ENCODE measurements at places on chromosomes 1 and 21. TPM values are rescaled to one million over a fixed set of nuclear protein-coding genes. Genes with fewer than 3 reads are reported as not detected.

DNA sequence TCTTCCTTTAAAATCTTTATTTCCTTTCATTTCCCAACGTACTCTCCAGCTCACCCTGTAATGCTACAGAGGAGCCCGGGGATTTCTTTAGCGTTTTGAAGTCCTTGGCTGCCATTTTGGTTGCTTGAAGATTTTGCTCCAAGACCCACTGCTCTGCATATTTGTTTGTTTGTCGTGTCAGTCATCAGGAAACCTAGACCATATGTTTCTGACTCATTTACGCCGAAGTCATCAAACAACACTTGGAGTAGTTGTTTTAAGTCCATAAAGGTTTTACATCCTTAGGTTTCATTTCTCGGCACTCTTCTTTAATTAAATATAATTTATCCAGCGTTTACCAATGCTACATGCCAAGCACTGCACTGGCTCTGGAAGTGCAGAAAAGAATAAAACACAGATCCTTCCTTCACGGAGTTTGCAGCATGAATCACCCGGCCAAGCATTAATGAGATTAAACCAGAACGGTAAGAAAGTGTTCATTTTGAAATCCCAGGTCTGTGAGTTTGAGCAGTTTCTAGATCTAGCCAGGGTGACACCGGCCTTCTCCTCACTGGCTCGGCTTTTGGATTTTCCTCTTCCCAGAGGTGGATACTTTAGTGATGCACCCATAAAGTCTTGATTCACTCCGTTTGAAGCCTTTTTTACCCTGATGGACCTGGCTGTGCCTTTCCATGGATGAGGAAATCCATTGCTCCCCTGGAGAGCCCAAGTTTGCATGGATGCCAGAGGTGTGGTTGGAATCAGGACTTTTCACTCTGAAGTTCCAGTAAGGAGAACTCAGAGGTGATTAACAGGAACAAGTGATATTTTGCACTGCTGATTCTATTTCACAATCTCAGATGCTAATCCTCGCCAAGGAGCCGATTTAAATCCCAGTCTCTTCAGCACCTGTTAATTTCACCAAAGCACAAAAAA lies 109.3 kb downstream of the KAZN start:
- no peaks in the 10 kb centered on the region for H3K36me3 ChIP-seq
- no peak overlapping the region for H3K27ac ChIP-seq
- H3K27me3 ChIP-seq, result no peaks in the 10 kb centered on the region
- H3K4me1 ChIP-seq, result no peaks in the 10 kb centered on the region
- no peak overlapping the region for H3K4me3 ChIP-seq

GRCh38 chr1:150281758-150282557 lies at the start of gene CIART:
Gene CIART, plus strand, starts transcription at chr1:150282554. Its CDS starts 714 bp downstream, at chr1:150283268.
- H3K36me3 ChIP-seq, result no peaks in the 10 kb centered on the region
- H3K27me3 ChIP-seq, result peaks cover 17% of the 10 kb centered on the region
- H3K27ac ChIP-seq, result peak within 1 kb of the TSS; percentile 86
- peak; percentile 72 for DNase-seq

GRCh38 chr1:160667896-160668295 lies 21.1 kb upstream of the SLAMF1 start:
- no peak for DNase-seq
- H3K36me3 ChIP-seq, result peaks cover 28% of the 10 kb centered on the region
- H3K4me3 ChIP-seq, result no peak overlapping the region
- peaks cover 55% of the 10 kb centered on the region for H3K4me1 ChIP-seq
- peak overlapping the region; percentile 3 for H3K27ac ChIP-seq
- no peaks in the 10 kb centered on the region for H3K27me3 ChIP-seq

GRCh38 chr1:60895701-60896100 lies 186.7 kb upstream of the NFIA start:
- peaks cover 26% of the 10 kb centered on the region for H3K27me3 ChIP-seq
- no peak for DNase-seq
- H3K27ac ChIP-seq, result no peak overlapping the region
- H3K36me3 ChIP-seq, result no peaks in the 10 kb centered on the region

DNA sequence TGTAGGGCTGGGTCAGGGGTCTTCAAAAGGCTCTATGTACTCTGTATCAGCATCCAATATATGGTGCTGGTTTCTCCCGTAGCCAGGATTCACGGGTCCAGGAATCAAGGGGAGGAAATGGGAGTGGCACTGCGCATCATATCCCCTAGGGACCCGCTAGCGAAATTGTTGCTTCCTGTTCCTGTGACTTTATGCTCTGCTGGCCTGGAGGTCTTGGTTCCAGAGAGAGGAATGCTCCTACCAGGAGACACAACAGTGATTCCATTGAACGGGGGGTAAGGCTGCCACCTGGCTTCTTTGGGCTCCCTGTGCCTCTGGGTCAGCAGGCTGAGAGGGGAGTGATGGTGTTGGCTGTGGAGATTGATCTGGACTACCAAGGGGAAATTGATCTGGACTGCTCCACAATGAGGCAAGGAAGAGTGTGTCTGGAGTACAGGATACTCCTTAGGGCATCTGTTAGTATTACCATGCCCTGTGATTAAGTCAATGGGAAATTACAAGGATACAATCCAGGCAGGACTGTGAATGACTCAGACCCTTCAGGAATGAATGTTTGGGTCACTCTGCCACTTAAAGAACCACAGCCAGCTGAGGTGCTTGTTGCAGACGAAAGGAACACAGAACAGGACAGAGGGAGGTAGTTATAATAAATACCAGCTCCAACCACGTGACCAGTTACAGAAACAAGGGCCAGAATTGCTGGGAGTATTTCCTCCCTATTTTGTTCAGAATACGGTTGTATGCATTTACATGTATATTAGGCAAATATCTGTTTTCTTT lies 10.2 kb downstream of the SPSB1 start:
- DNase-seq, result no peak
- H3K36me3 ChIP-seq, result peaks cover 5% of the 10 kb centered on the region
- H3K4me3 ChIP-seq, result no peak overlapping the region
- peaks cover 28% of the 10 kb centered on the region for H3K4me1 ChIP-seq
- no peak overlapping the region for H3K27ac ChIP-seq

DNA sequence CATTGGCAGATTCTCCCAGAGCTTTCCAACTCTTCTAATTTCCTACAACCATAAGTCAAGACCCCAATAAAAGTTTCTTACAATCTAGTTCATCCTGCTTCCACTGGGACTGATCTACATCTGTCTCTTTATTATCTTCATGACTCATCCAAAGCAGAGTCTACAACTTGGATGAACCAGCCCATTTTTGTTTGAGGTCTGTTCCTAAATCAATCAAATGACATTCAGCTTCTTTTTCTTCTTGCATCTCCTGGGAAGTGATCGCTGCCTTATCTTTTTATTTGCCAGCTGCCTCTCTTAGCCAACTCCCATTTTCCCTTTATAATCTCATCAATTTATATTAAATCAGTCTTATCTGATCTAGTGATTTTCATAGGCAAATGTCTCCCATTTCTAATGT lies 105.6 kb downstream of the ERG start:
- H3K4me3 ChIP-seq, result no peak overlapping the region
- H3K36me3 ChIP-seq, result no peaks in the 10 kb centered on the region
- no peak overlapping the region for H3K27ac ChIP-seq
- H3K27me3 ChIP-seq, result peaks cover 28% of the 10 kb centered on the region
- no peak for DNase-seq

- H3K4me3 ChIP-seq, result no peak overlapping the region
- no peaks in the 10 kb centered on the region for H3K4me1 ChIP-seq
- no peak for DNase-seq
Observed at GRCh38 chr1:103333141-103333540, 192.4 kb upstream of the RNPC3 start.

GRCh38 chr1:3671371-3672180 lies 19.3 kb downstream of the TP73 start:
- no peak overlapping the region for H3K4me3 ChIP-seq
- no peak overlapping the region for H3K27ac ChIP-seq
- DNase-seq, result no peak

DNA sequence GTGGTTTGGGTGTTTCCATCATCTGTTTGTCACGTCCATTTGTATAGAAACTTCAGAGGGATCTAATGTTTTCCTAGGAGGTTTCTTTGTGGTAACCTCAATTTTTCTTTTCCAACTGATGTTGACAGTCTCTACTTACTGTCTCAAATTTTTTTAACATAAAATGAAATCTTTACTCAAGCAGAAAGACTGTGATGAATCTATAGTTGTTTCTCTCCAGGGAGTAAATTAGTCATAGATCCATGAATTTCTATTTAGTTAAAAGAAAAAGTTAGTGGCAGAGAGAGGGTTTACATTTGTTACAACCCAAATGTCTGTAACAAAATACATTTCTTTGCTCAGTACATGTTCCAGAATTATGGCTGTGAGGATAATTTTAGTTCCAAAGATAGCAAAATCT lies 161.6 kb downstream of the DISP1 start:
- no peak for DNase-seq
- no peaks in the 10 kb centered on the region for H3K36me3 ChIP-seq
- no peaks in the 10 kb centered on the region for H3K27me3 ChIP-seq

GRCh38 chr21:15084668-15085067 lies 19.9 kb upstream of the NRIP1 start:
- no peaks in the 10 kb centered on the region for H3K36me3 ChIP-seq
- H3K27me3 ChIP-seq, result peaks cover 3% of the 10 kb centered on the region
- H3K4me3 ChIP-seq, result no peak overlapping the region
- no peak for DNase-seq
- H3K27ac ChIP-seq, result no peak overlapping the region

DNA sequence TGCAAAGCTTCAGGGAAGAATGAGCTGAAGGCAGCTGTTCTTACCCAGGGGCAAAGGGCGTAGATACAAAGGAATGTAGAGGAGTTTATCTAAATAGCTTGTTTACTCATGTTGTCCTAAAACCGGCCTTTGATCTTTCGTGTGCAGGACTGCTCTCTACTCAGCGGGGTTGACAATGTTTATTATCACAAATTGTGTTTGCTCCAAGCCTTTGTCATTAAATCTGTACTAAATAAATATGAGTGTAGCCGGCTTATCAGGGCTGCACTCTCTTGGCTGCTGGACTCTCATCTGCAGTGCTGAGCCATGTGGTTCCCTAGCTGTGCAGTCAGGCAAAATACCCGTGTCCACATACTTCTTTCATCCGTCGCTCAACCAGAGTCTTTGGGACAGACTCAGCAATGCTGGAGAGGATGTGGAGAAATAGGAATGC lies 199.0 kb downstream of the LBR start:
- no peak overlapping the region for H3K27ac ChIP-seq
- H3K4me3 ChIP-seq, result no peak overlapping the region
- H3K4me1 ChIP-seq, result no peaks in the 10 kb centered on the region
- H3K27me3 ChIP-seq, result no peaks in the 10 kb centered on the region
- no peak for DNase-seq

DNA sequence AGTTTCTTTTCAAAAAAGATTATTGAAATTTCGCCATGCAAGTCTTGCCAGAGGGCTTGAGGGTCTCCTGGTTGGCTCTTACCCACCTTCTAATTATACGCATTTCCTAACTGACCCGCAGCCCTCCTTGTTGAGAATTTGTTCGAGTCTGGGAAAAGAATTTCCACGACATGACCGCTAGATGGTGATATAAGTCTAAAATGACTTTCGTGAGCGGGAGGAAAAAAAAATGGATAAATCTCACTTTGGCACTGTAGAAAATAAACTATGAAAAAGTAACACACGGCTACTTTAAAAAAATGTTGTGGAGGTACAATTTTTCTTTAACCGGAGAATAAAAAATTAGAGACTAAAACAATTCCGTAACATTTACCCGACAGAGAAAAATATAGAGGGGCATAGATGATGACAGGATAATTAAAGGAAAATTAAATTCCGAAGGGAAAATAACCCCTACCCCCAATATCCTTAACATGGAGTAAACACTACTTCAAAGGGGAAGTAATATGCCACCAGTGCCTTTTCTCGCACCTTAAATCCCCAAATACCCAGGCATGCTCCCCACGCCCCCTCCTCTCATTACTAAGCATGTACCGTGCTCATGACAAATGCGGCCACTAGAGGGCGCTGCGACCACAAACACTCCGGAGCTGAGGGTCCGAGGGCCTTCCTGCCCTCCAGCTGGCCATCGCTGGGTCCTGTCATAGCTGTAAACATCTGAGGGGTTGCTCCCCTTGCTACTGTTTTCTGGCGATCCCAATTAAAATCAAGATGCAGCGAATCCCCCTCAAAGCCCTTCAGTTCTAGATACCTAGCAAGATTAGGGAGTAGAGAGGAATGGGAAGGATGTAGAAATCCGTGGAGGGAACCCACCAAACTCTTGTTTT lies 266.9 kb downstream of the ASTN1 start:
- peaks cover 4% of the 10 kb centered on the region for H3K4me1 ChIP-seq
- peaks cover 2% of the 10 kb centered on the region for H3K27me3 ChIP-seq
- DNase-seq, result peak; percentile 15
- H3K4me3 ChIP-seq, result no peak overlapping the region
- no peak overlapping the region for H3K27ac ChIP-seq

GRCh38 chr1:155003766-155004351 lies 1.3 kb downstream of the ZBTB7B start:
- H3K27me3 ChIP-seq, result no peaks in the 10 kb centered on the region
- no peak for DNase-seq
- H3K4me1 ChIP-seq, result peaks cover 38% of the 10 kb centered on the region
- H3K4me3 ChIP-seq, result peak overlapping the region; percentile 94
- H3K27ac ChIP-seq, result peak overlapping the region; percentile 89

DNA sequence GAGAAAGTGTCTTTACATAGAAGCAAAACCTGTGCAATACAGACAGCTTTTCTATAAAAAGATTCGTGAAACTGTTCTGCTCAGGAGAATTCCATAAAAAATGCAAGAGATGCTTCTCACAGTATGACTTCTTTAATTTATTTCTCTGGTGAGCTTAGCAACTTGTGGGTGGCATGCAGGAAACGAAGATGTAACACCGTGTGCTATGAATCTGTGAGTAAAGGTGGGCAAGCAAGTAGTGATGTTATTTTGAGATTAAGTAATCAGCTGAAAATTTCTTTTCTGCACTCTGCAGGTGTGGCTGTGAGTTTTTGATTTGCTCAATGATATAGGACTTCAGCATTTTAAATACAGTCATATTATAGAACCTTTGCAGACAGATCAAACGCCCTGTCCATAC lies 656.8 kb upstream of the NCAM2 start:
- H3K36me3 ChIP-seq, result no peaks in the 10 kb centered on the region
- no peak for DNase-seq
- H3K27ac ChIP-seq, result no peak overlapping the region

DNA sequence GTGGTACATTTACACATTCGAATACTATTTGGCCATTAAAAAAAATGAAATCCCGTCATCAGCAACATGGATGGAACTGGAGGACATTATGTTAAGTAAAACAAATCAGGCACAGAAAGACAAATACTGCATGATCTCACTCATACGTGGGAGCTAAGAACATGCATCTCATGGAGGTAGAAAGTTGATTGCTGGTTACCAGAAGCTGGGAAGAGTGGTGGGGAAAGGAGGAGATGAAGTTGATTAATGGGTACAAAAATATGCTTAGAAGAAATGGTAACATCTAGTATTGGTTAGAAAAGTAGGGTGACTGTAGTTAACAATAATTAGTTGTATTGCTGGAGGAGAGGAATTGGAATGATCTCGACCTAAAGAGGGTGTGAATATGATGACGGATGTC lies 24.6 kb upstream of the RNF187 start:
- peak overlapping the region; percentile 82 for H3K4me3 ChIP-seq
- no peaks in the 10 kb centered on the region for H3K27me3 ChIP-seq
- H3K27ac ChIP-seq, result peak overlapping the region; percentile 87
- H3K4me1 ChIP-seq, result peaks cover 59% of the 10 kb centered on the region

The SMAP2 gene
- 186 TPM for total RNA-seq

The SLC22A15 gene
- 0.52 TPM for total RNA-seq

The HSPB7 gene
- not detected for total RNA-seq

The HTR6 gene
- not detected for total RNA-seq

The HRNR gene
- total RNA-seq, result not detected

The DCST1 gene
- total RNA-seq, result not detected

The SLC26A9 gene
- not detected for total RNA-seq
